Common myeloid progenitor, CD34-positive (primary cell): ENCODE measurements at places on chromosomes 3 and 15.

DNA sequence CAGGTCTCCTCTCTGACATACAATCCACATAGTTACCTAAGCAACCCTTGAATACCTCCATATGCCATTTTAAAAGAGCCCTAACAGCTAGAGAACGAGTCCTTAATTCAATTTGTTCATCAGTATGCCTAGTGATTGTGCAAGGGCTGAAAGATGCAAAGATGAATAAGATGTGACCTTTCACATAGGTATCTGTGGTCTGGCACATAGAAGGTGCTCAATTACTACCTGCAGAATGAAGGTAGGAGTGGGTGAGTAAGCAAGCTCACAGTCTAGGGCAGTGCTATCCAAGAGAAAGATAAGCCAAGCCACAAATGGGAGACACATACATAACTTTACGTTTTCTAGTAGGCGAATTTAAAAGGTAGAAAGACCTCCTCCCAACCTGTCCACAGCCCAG lies 157.9 kb downstream of the OSBPL10 start:
- no peak for DNase-seq

GRCh38 chr15:46489276-46489675 lies 854.4 kb downstream of the SQOR start:
- DNase-seq = no peak

- no peak for DNase-seq
Observed at GRCh38 chr3:32751377-32751776, 66.4 kb downstream of the CNOT10 start.

- DNase-seq = no peak
Observed at GRCh38 chr15:84969257-84969656, 12.4 kb upstream of the PDE8A start.

GRCh38 chr3:81531263-81531662 lies 230.2 kb downstream of the GBE1 start:
- no peak for DNase-seq

DNA sequence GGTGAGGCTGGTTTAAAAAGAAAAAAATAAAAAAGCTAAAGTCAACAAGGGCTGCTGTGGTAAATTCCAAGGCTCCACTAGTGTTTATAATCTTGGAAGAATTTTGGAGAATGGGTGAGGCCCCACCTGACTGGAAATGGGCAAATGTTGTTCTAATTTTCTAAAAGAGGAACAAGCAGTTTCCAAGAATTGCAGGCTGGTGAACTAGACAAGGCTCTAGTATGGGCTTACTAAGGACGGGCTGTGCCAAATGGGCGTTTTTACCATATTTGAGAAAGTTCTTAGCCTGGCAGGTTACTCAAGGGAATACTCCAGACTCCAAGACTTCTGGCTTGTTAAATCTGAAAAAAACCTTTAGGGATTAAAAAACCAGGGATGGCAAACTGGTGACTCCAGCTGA lies 67.0 kb upstream of the ABHD2 start:
- no peak for DNase-seq
